Hepatocyte (in vitro differentiated cells): ENCODE measurements at places on chromosomes 7 and 10. TPM values are rescaled to one million over a fixed set of nuclear protein-coding genes. Genes with fewer than 3 reads are reported as not detected.

DNA sequence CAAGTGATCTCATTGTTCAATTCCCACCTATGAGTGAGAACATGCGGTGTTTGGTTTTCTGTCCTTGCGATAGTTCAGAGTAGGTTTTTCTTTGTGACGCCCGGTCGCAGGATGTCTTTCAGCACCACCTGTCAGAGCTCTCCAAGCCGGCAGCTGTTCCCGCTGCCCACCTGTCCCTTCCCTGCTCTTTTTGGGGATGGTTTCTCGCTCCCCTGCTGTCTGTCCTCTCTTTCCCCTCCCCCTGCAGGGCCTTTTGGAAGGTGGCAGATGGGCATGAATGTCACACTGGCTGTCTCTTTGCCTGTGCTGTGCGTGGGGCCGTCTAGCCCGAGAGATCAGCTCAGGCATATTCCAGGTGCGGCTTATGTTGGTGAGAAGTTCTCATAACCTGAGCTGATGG is 137.0 kb downstream of the GRK5 start:
- DNase-seq, result no peak
- H3K36me3 ChIP-seq, result no peaks in the 10 kb centered on the region
- H3K4me3 ChIP-seq, result no peak overlapping the region
- no peaks in the 10 kb centered on the region for H3K27me3 ChIP-seq

GRCh38 chr7:73905360-73905759 is 44.4 kb downstream of the TMEM270 start:
- DNase-seq, result no peak
- H3K27ac ChIP-seq, result no peak overlapping the region
- no peaks in the 10 kb centered on the region for H3K36me3 ChIP-seq

GRCh38 chr10:110708776-110709443 is 64.8 kb downstream of the RBM20 start:
- DNase-seq, result no peak
- H3K27me3 ChIP-seq, result no peaks in the 10 kb centered on the region
- H3K4me3 ChIP-seq, result no peak overlapping the region
- H3K27ac ChIP-seq, result no peak overlapping the region
- no peaks in the 10 kb centered on the region for H3K4me1 ChIP-seq

DNA sequence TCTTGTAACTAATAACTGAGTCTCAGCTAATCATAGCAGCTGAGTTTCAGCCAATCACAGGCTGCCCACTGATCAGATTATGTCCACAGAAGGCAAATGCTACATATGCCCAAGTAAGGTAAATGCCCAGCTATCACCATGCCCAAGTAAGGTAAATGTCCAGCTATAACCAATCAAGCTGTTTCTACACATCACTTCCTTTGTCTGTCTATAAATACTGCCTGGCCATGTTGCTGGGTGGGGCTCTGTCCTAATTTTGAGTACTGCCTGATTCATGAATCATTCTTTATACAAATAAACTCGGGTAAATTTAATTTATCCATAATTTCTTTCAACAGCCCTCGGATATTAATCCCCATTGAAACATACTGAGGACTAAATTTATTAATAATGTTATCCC is 312.4 kb downstream of the CACNA2D1 start:
- H3K4me3 ChIP-seq, result no peak overlapping the region
- H3K27ac ChIP-seq, result no peak overlapping the region
- H3K27me3 ChIP-seq, result no peaks in the 10 kb centered on the region
- H3K36me3 ChIP-seq, result no peaks in the 10 kb centered on the region
- no peaks in the 10 kb centered on the region for H3K4me1 ChIP-seq

DNA sequence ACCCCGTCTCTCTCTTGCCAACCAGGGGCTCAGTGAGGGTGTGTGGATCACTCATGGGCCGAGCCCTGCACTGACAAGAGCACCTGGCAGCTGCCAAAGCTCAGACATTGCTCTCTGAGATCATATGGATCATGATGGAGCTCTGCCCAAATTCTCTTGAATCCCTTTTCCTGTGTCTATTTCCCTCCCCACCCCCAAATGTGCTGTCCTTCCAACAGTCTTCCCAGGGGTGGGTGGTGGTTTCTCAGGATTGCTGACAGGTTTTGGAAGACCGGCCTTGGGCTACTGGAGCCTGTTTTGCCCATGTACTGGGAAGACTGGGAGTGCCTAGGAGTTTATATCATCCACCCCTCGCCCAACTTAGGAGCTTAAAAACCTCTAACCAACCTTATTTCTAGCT is 10.5 kb downstream of the ARHGAP22 start:
- no peaks in the 10 kb centered on the region for H3K36me3 ChIP-seq
- no peaks in the 10 kb centered on the region for H3K4me1 ChIP-seq
- no peak overlapping the region for H3K4me3 ChIP-seq
- no peaks in the 10 kb centered on the region for H3K27me3 ChIP-seq
- H3K27ac ChIP-seq, result no peak overlapping the region
- no peak for DNase-seq

The GOLGA7B gene
- polyA plus RNA-seq, result 0.11 and 0.15 TPM in 2 replicates
